ENCODE measurements at places on chromosomes 7 and 10.

DNA sequence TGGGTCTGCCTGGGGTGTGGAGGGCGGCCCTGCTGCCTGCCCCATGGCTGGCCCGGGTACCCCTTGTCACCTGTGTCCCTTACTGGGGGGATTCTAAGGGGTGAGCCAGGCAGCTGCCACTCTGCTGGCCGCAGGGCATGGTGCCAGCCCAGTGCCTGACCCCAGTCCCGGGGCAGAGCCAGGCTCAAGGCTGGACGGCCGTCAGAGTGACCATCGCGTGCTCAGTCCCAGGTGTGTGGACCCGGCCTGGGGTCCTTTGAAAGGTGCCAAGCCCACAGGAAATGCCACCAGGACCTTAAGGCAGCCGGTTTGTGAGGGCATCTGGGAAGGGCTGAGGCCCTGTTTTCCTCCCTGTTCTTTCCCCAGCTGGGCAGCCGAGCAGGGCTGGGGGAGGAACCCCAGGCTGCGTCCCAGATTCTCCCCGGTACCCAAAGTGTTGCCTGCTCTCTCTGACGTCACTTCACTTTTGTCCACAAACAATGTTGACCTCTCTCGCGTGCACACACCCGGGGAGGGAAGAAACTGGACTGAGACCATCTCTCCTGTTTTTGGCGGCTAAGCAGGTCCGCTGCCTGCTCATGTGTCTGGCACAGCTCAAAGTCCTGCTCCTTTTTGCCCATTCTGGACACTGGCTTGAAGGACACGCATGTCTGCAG is 37.6 kb downstream of the PAPOLB start:
- DNase-seq, result no peak

DNA sequence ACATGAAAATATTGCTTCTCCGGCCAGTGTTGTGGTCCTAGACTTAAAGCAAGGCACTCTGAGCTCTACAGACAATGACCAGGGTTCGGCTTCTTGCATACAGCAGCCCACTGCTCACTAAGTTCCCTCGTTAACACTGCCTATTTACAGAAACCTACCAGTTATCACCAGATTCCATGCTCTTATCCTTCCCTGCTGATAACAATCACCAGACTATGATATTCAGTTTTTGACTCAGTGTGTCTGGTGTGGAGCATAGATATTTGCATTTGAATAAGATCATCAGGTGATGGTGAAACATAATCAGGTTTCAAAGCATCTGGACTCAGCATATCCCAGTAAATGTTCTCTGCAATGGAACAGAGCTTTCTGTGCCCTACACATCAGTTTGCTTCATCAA is 182.3 kb downstream of the SNX13 start:
- DNase-seq, result no peak

GRCh38 chr7:71021131-71021530 is 110.8 kb upstream of the GALNT17 start:
- DNase-seq, result no peak

DNA sequence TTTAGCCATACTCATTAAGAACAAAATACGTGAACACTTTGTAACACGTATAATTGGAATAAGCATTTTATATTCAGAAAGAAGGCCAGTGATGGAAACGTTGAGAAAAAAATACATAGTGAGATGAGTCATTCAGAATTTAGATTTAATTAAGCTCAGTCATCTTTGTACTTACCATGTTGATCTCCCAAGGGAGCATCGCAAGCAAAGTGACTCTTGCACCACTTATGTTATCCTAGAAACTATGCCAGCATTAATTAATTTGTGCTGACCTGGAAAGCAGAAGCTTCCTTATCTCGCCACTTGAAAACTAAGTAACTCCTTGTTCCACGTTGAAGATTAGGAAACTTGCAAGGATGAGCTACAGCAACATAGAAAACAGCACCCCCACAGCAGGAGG is 9.7 kb upstream of the MPP7 start:
- DNase-seq, result no peak

- no peak for DNase-seq
These were observed 45.5 kb downstream of the DPYSL4 start for GRCh38 chr10:132232023-132232951.

DNA sequence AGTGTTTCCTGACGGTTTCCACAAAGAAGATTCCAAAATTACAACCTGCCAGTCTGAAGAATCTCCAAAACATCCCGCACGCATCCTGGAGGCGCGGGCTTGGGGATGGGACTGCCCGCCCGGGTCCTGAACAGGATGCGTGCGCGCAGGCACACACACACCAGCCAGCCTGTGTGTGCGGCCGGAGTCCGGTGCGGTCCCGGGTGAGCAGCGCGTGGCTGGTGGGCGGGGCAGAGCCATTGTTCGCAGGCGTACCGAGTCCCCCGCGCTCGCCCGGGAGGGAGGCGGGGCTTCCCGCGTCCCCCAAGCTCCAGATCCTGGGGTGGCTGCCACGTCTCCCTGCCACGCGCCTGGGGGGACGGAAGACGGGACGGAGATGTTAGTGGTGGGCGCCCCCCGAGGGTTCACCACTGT is 675 bp upstream of the SCD start:
- DNase-seq, result no peak

- DNase-seq, result no peak
These were observed 16.6 kb upstream of the GNA12 start for GRCh38 chr7:2860627-2861133.
